ENCODE measurements at places on chromosomes 7 and 10. TPM values are rescaled to one million over a fixed set of nuclear protein-coding genes. Genes with fewer than 3 reads are reported as not detected.

The PDZD7 gene
- total RNA-seq, result 1.2 TPM

- H3K27me3 ChIP-seq, result no peaks in the 10 kb centered on the region
- no peak overlapping the region for H3K4me3 ChIP-seq
- no peaks in the 10 kb centered on the region for H3K36me3 ChIP-seq
- no peak overlapping the region for H3K27ac ChIP-seq
These were observed 527.7 kb upstream of the POM121L12 start for GRCh38 chr7:52507546-52508255.

The ANXA7 gene
- 53.3 TPM for total RNA-seq

The TMEM236 gene
- total RNA-seq, result 0.40 TPM

DNA sequence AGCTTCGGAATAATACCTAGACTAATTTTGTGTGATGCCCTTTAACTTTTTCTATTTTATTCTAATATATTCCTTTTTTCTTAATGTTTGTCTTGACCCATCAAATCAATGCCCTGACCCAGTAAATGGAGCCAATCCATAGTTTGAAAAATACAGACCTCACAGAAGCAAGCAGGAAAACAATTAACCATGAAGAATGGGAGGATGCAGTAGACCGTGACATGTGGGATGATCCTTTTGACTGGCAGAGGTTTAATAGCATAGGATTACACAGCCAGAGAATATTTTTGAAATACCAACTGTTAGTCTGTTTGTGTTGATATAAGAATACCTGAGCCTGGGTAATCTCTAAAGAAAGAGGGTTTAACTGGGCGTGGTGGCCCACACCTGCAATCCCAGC lies 142.6 kb upstream of the NEBL start:
- no peak for DNase-seq
- no peaks in the 10 kb centered on the region for H3K36me3 ChIP-seq
- H3K4me1 ChIP-seq, result no peaks in the 10 kb centered on the region
- H3K4me3 ChIP-seq, result no peak overlapping the region
- H3K27me3 ChIP-seq, result no peaks in the 10 kb centered on the region
- H3K27ac ChIP-seq, result no peak overlapping the region

The SPRN gene
- 0.53 TPM for total RNA-seq

DNA sequence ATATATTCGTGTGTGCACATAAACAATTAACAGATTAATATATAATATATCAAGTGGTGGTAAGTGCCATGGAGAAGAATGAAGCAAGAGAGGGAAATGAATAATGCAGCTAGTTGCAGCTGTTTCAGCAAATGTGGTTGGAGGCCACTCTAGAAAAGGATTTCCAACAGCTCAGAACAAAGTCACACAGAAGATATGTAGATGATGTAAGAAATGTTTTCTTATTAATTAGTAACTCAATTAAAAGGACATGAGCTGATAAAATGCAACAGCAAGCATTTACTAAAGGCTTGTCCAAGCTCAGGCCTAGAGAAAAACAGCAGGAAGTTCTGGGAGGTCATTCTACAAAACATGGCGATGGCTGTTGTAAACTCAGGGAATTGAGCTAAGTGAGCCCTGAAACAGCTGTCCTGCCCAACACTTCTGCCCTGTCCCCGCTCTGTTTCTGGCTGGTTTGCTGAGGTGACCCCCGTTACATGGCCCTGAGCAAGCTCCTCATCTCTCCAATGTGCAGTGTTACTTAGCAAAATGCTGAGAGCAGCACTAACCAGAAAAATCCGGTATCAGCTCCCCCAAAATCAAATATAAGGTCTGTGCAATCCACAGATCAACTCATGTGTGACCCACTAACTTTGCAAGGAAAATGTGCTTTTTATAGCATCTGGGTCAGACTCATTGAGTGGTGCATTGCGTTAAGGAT lies 23.4 kb upstream of the C10orf67 start:
- peaks cover 3% of the 10 kb centered on the region for H3K4me1 ChIP-seq
- H3K27ac ChIP-seq, result no peak overlapping the region
- no peaks in the 10 kb centered on the region for H3K36me3 ChIP-seq
- no peak overlapping the region for H3K4me3 ChIP-seq
- no peak for DNase-seq

DNA sequence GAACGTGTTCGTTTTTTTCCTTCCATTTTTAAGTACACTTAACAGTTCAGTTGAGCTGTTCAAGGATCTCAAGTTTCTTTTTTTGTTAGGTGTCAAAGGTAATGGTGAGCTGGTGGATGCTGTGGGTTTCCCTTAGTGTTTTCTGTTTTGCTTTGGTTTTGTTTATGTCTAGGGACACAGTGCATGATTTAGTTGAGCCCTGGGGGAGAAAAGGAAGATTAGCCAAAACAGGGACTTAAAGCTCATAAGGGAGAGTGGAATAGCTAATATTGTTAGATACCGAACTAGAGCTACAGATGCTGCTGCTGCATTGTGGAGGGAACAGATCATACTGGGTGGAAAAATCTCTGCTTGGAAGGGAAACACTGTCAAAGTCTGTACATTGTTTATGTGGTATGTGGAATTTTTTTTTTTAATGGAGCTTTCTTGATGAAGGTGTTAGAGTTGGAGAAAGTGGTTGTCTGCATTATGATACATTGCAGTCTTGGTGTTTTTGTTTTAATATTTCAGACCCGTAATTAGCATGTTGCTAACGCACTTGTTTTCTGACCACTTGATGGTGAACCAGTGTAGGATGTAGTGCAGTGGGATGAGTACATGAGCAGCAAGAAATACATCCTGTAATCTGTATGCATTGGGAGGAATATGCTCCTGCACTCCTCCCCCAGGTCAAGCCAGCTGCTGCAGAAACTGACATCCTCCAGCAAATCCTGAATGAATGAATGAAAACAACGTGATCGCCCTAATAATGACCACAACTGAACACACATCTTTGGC lies 2.1 kb downstream of the GLCCI1 start:
- peak; percentile 41 for DNase-seq
- peak overlapping the region; percentile 95 for H3K4me3 ChIP-seq
- peaks cover 5% of the 10 kb centered on the region for H3K4me1 ChIP-seq
- H3K36me3 ChIP-seq, result no peaks in the 10 kb centered on the region
- H3K27me3 ChIP-seq, result no peaks in the 10 kb centered on the region

The FZD8 gene
- total RNA-seq, result 28.9 TPM

The FGFR2 gene
- 2.1 TPM for total RNA-seq

The ZNF425 gene
- 3.4 TPM for total RNA-seq

The TMEM254 gene
- total RNA-seq, result 10.1 TPM

GRCh38 chr10:101830322-101831168 lies 12.3 kb upstream of the OGA start:
- no peaks in the 10 kb centered on the region for H3K27me3 ChIP-seq
- peak overlapping the region; percentile 54 for H3K4me3 ChIP-seq
- peak; percentile 95 for DNase-seq
- peaks cover 36% of the 10 kb centered on the region for H3K4me1 ChIP-seq
- peaks cover 16% of the 10 kb centered on the region for H3K36me3 ChIP-seq

DNA sequence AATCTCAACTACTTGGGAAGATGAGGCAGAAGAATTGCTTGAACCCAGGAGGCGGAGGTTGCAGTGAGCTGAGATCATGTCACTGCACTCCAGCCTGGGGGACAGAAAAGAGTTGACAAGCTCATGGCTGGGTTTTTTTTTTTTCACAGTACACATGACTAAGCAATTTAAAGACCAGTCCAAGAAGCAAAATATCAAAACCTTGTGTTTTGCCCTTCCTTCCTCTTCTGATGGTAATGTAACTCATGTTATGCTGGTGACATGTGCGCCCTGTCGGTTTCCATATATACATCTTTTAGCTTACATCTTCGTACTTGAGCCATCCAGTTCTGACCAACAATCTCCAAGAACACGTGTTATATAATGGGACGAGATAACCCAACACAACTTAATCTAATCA lies 237.7 kb upstream of the PLXDC2 start:
- no peaks in the 10 kb centered on the region for H3K4me1 ChIP-seq
- DNase-seq, result no peak
- no peak overlapping the region for H3K27ac ChIP-seq
- no peak overlapping the region for H3K4me3 ChIP-seq

GRCh38 chr7:9719303-9719702 lies 1254.4 kb upstream of the PHF14 start:
- H3K27me3 ChIP-seq, result no peaks in the 10 kb centered on the region
- no peak overlapping the region for H3K27ac ChIP-seq
- no peak for DNase-seq
- no peak overlapping the region for H3K4me3 ChIP-seq
- H3K36me3 ChIP-seq, result no peaks in the 10 kb centered on the region

- H3K4me1 ChIP-seq, result no peaks in the 10 kb centered on the region
- peaks cover 2% of the 10 kb centered on the region for H3K27me3 ChIP-seq
- H3K4me3 ChIP-seq, result no peak overlapping the region
- no peaks in the 10 kb centered on the region for H3K36me3 ChIP-seq
- no peak overlapping the region for H3K27ac ChIP-seq
These were observed 101.0 kb upstream of the IKZF1 start for GRCh38 chr7:50203521-50203920.

GRCh38 chr10:87657371-87657770 lies 2.3 kb upstream of the PAPSS2 start:
- no peak overlapping the region for H3K4me3 ChIP-seq
- peaks cover 9% of the 10 kb centered on the region for H3K4me1 ChIP-seq

- H3K4me1 ChIP-seq, result peaks cover 6% of the 10 kb centered on the region
- peak overlapping the region; percentile 70 for H3K4me3 ChIP-seq
- H3K27ac ChIP-seq, result peak overlapping the region; percentile 87
- H3K36me3 ChIP-seq, result no peaks in the 10 kb centered on the region
- H3K27me3 ChIP-seq, result peaks cover 21% of the 10 kb centered on the region
- peak; percentile 55 for DNase-seq
These were observed 677 bp downstream of the SKAP2 start for GRCh38 chr7:26863518-26864308.

DNA sequence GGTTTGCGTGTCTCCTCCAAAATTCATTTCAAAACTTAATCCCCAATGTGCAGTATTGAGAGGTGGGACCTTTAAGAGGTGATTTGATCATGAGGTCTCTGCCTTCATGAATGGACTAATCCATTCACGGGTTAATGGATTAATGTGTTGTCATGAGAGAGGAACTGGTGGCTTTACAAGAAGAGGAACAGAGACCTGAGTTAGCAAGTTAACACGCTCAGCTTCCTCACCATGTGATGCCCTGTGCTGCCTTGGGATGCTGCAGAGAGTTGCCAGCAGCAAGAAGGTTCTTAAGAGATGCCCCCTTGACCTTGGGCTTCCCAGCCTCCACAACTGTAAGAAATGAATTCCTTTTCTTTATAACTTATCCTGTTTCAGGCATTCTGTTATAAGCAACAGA lies 3.7 kb upstream of the TCTN3 start:
- no peaks in the 10 kb centered on the region for H3K36me3 ChIP-seq
- DNase-seq, result peak; percentile 66
- no peak overlapping the region for H3K4me3 ChIP-seq
- H3K27ac ChIP-seq, result no peak overlapping the region
- no peaks in the 10 kb centered on the region for H3K27me3 ChIP-seq

The GIMAP4 gene
- 23.4 TPM for total RNA-seq

DNA sequence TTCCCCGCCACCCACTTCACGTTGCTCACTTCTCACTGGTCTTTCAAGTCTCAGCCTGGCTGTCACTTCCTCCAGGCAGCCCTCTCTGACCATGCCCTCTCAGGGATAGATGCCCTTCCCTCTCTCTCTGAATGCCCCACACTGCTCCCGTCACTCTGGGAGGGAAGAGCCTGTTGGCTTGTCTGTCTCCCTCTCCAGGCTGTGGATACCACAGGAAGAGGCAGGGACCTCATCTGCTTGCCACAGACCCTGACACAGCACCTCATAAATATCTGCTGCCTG lies 93.1 kb downstream of the OAT start:
- no peaks in the 10 kb centered on the region for H3K27me3 ChIP-seq
- DNase-seq, result no peak
- H3K4me1 ChIP-seq, result peaks cover 4% of the 10 kb centered on the region
- H3K36me3 ChIP-seq, result no peaks in the 10 kb centered on the region

All from muscle of leg (tissue), 16 donors.